ENCODE measurements at places on chromosomes 7 and 10. TPM values are rescaled to one million over a fixed set of nuclear protein-coding genes. Genes with fewer than 3 reads are reported as not detected.

The CALML5 gene
- total RNA-seq, result not detected

The NRP1 gene
- total RNA-seq, result 0.51 TPM

The NSUN6 gene
- total RNA-seq, result 22.7 TPM

The NAT16 gene
- total RNA-seq, result not detected

The MACC1 gene
- total RNA-seq, result not detected

The CHAT gene
- total RNA-seq, result not detected

The UNCX gene
- total RNA-seq, result not detected

The HSPA12A gene
- total RNA-seq, result 0.05 TPM

The INMT gene
- total RNA-seq, result 1.4 TPM

The STEAP4 gene
- total RNA-seq, result not detected

The CRYGN gene
- total RNA-seq, result not detected

The KIAA1549 gene
- 0.41 TPM for total RNA-seq

The TRPV5 gene
- total RNA-seq, result not detected

The FAM107B gene
- 195 TPM for total RNA-seq

The RBM20 gene
- total RNA-seq, result 0.13 TPM

The METTL27 gene
- 2.8 TPM for total RNA-seq

The VWDE gene
- total RNA-seq, result 3.1 TPM

The LIPK gene
- not detected for total RNA-seq

The PROSER2 gene
- 0.26 TPM for total RNA-seq

The PTPRZ1 gene
- total RNA-seq, result not detected

The FGFBP3 gene
- 2.1 TPM for total RNA-seq

The BHLHA15 gene
- total RNA-seq, result not detected

The FLNC gene
- not detected for total RNA-seq

The SLC16A12 gene
- total RNA-seq, result not detected

The NUP205 gene
- total RNA-seq, result 72.3 TPM

The SCIN gene
- not detected for total RNA-seq

The SPRN gene
- not detected for total RNA-seq

The PTPN20 gene
- total RNA-seq, result 0.70 TPM

The CACNB2 gene
- total RNA-seq, result not detected

The ODAD2 gene
- 0.05 TPM for total RNA-seq

The CCDC136 gene
- 4.3 TPM for total RNA-seq

The DMBT1 gene
- not detected for total RNA-seq

The NPC1L1 gene
- total RNA-seq, result not detected

Data from activated naive CD4-positive, alpha-beta T cell treated with anti-CD3 and anti-CD28 coated beads, Interleukin-2, amount 10 ng/mL, durations not matched to agents 5 hours and 36 hours (primary cell).